ENCODE measurements at places on chromosomes 1 and 21.

DNA sequence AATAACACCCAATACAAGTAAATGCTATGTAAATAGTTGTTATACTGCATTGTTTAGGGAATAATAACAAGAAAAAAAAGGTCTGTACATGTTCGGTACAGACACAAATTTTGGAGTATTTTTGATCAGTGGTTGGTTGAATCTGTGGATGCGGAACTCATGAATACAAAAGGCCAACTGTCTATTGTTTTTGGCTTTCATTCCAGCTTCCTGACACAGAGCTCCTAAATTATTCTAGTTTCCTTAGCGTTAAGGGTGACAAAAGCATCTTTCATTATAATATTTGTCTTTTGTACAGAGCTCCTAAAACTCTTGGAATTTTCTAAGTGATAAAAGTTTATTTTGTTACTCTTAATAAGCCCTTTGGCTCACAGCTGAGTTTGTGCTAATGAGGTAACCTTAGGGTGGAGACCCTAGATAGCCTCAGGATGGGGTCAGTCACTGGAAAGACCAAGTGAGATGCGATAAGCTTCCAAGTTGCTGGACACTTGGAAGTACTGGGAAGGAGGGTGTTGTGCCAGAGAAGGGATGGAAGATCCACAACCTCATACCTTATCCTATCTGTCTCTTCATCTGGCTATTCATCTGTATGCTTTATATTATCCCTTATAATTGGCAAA lies 57.4 kb upstream of the PRRC2C start:
- DNase-seq, result no peak

GRCh38 chr21:26943921-26944320 lies 23.0 kb downstream of the ADAMTS5 start:
- no peak for DNase-seq

DNA sequence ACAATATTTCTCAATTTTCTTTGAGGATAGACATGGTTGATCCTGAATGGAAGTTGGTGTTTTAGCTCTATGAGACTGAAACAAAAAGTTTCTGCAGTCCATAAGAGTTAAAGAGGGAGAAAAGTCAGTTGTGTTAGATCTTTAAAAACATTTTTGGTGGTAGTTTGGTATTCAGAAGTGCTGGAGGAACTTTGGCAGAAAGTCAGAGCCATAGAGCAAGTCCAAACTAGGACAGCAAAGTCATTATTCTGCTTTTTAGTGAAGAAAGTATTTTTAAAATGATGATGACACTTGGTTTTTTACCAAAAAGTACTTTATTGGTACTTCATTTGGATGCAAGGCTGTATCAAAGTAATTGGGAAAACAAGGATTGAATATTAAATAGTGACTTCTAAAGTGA lies 41.8 kb downstream of the FNBP1L start:
- no peak for DNase-seq

DNA sequence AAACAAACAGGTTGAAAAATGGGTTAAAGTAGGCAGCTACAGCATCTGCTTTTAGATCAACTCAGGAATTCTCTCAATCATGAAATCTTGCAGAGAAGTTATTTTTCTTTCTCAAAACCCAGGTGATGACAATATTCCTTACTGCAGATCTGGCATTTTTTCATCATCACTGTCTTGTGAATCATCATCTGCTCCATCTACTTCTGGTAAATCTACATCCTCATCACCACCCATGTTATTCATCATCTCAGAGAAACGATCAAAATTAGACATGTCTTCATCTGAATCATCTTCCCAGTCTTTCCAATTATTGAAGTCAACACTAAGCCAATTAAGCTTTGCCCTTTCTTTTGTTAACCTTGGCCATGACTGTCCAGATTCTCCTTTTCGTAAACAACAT lies 21.8 kb downstream of the GBP2 start:
- DNase-seq, result no peak

GRCh38 chr1:162056579-162056978 lies 12.9 kb upstream of the NOS1AP start:
- no peak for DNase-seq

Data from femur (tissue), 1 donor.